Activated T-helper 17 cell treated with anti-CD3 and anti-CD28 coated beads, Interleukin-2, amount 50 U/mL, for 72 hours (primary cell): ENCODE measurements at places on chromosomes 5 and 9. TPM values are rescaled to one million over a fixed set of nuclear protein-coding genes. Genes with fewer than 3 reads are reported as not detected.
A peak's percentile ranks its signal among the peaks of the same experiment; 100 is the strongest.

The DCTN4 gene
- total RNA-seq, result 37.3 TPM

- no peaks in the 10 kb centered on the region for H3K27me3 ChIP-seq
- ATAC-seq, result no peak
Observed at GRCh38 chr9:99119976-99120655, 15.2 kb downstream of the TGFBR1 start.

The ZNF484 gene
- 17.0 TPM for total RNA-seq

The BARX1 gene
- not detected for total RNA-seq

The MLLT3 gene
- total RNA-seq, result 54.9 TPM

The IL13 gene
- total RNA-seq, result 2.4 TPM

The FSTL4 gene
- 0.24 TPM for total RNA-seq

The PCDHB5 gene
- not detected for total RNA-seq

The AK8 gene
- 0.66 TPM for total RNA-seq

The IL9 gene
- total RNA-seq, result 29.3 TPM

DNA sequence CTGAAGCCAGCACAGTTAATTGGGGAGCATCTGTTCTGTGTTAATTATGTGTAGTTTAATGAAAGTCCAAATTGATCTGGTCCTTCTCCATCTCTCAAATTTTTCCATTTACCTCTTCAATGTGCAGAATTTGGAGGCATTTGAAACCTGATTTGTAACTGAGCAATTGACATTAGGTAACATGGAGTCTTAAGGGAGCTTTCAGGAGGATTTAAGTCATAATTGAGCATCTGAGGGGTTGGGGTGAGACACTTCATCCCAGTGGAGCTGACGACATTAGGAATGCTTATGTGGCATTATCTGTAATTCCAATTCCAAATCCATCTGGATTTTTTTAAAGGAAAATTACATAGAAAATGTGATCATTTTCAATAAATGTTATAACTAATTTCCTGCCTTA, 1015.9 kb downstream of the TLE1 start:
- no peak overlapping the region for H3K4me3 ChIP-seq
- ATAC-seq, result no peak
- H3K27ac ChIP-seq, result no peak overlapping the region
- H3K27me3 ChIP-seq, result no peaks in the 10 kb centered on the region

The TMEM252 gene
- total RNA-seq, result not detected

DNA sequence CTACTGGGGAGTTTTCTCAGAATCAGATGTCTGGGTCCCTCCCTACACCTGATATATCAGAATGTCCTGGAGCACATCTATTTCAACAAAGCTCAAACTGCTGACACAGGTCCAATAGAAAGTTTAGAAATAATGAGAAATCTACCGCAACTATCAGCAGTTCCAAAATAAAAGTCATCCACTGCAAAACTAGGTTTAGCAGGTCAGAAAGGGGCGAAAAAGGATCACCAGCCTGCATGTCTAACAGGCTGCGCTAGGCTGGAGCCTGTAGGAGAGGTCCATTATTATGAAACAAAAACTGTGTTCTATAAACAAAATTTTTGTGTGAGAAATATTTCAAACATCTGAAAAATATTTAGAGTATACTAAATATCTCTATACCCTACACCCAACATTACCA, 84.1 kb upstream of the RNF38 start:
- no peak overlapping the region for H3K4me3 ChIP-seq
- no peak for ATAC-seq
- H3K27ac ChIP-seq, result peak overlapping the region; percentile 67

- no peak for ATAC-seq
- no peaks in the 10 kb centered on the region for H3K27me3 ChIP-seq
- peaks cover 17% of the 10 kb centered on the region for H3K4me1 ChIP-seq
- H3K27ac ChIP-seq, result peak overlapping the region; percentile 24
- no peak overlapping the region for H3K4me3 ChIP-seq
Observed at GRCh38 chr5:134143944-134144941, 29.8 kb downstream of the TCF7 start.

The HTR4 gene
- not detected for total RNA-seq

The CARD9 gene
- total RNA-seq, result 6.4 TPM

The PITX1 gene
- not detected for total RNA-seq

DNA sequence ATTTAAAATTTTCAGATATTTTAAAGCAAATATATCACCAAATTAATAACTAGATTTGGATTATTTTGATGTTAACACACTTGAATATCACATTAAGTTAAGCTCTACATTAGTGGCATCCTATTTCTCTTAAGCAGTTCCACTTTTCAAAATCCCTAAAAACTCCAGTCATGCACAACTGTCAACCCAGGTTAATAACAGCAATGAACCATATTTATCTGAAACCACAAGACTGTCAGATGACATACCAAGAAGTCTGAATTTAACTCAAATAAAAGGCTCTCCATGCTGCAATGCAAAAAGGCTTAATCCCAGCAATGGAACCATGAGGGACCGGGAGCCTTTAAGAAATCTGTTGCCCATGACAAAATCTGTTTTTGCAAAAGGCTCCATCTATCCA, 27.5 kb downstream of the FNIP1 start:
- ATAC-seq, result no peak
- H3K4me3 ChIP-seq, result no peak overlapping the region
- H3K27ac ChIP-seq, result no peak overlapping the region
- H3K36me3 ChIP-seq, result peaks cover 7% of the 10 kb centered on the region
- peaks cover 4% of the 10 kb centered on the region for H3K4me1 ChIP-seq

DNA sequence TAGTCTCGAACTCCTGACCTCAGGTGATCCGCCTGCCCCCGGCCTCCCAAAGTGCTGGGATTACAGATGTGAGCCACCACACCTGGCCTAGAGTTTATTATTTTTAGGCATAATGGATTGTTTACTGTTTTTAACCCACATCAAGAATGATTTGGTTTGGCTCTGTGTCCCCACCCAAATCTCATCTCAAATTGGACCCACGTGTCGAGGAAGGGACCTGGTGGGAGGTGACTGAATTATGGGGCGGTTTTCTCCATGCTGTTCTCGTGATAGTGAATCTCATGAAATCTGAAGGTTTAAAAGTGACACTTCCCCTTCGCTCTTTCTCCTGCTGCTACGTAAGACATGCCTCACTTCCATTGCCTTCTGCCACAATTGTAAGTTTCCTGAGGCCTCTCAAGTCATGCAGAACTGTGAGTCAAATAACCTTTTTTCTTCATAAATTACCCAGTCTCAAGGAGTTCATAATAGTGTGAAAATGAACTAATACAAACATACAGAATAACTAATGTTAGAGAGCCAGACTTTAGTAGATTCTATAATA, 88.2 kb downstream of the RICTOR start:
- no peak overlapping the region for H3K27ac ChIP-seq
- no peak for ATAC-seq
- peaks cover 9% of the 10 kb centered on the region for H3K4me1 ChIP-seq
- H3K4me3 ChIP-seq, result no peak overlapping the region
- H3K27me3 ChIP-seq, result no peaks in the 10 kb centered on the region
- H3K36me3 ChIP-seq, result peaks cover 78% of the 10 kb centered on the region

GRCh38 chr5:111517853-111518501, 5.6 kb upstream of the STARD4 start:
- peak overlapping the region; percentile 47 for H3K27ac ChIP-seq
- no peaks in the 10 kb centered on the region for H3K27me3 ChIP-seq
- H3K4me1 ChIP-seq, result peaks cover 3% of the 10 kb centered on the region
- no peaks in the 10 kb centered on the region for H3K36me3 ChIP-seq
- no peak for ATAC-seq

DNA sequence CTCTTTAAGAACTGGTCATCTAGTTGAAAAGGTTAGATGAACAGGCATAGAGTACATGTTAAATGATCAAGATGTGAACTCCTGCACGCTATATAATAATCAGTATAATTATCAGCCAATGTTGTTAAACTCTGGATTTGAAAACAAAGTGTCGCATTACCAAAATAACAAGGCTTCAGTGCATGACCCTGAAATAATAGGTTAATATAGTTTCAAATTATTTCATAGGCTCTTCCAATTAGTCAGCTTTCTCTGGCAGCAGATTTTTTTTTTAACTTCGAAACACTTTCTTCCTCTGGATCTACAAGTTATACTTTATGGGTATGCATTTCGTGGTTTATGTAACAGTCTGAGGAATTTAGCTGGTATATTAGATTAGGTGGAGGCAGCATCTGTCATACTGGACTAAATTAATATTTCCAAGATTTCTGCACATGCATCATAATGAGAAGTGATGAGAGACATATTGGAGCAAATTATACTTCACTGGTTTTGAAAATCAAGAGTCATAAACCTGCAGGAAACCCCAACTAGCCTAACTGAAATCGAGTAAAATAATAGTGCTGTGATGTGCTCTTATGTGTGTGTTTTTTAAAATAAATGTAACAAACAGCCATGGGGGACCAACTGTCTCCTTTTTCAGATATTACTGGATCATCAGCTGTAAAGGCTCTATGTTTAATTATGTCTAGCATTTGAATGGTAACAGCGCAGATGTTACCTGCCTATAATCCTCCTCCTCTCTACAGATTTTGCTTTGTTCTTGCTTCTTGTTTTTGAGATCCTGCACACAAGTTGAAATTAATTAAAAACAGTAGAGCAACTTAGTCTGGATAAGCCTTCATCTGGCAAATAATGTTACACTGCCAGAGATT, 85.9 kb upstream of the CKMT2 start:
- no peak for ATAC-seq
- peak overlapping the region; percentile 64 for H3K4me3 ChIP-seq
- H3K36me3 ChIP-seq, result peaks cover 5% of the 10 kb centered on the region
- peak overlapping the region; percentile 62 for H3K27ac ChIP-seq
- H3K4me1 ChIP-seq, result peaks cover 11% of the 10 kb centered on the region
- H3K27me3 ChIP-seq, result no peaks in the 10 kb centered on the region

- H3K4me1 ChIP-seq, result peaks cover 20% of the 10 kb centered on the region
- no peaks in the 10 kb centered on the region for H3K27me3 ChIP-seq
- peak overlapping the region; percentile 31 for H3K27ac ChIP-seq
- peak overlapping the region; percentile 34 for H3K4me3 ChIP-seq
- ATAC-seq, result peak; percentile 57
Observed at GRCh38 chr5:57302164-57302563, 128.3 kb downstream of the GPBP1 start.

- H3K36me3 ChIP-seq, result peaks cover 77% of the 10 kb centered on the region
- H3K4me3 ChIP-seq, result peak overlapping the region; percentile 91
- H3K27ac ChIP-seq, result peak overlapping the region; percentile 94
- no peaks in the 10 kb centered on the region for H3K27me3 ChIP-seq
- H3K4me1 ChIP-seq, result peaks cover 25% of the 10 kb centered on the region
Observed at GRCh38 chr9:120925535-120926396, 830 bp downstream of the TRAF1 start.

The SNCAIP gene
- not detected for total RNA-seq

DNA sequence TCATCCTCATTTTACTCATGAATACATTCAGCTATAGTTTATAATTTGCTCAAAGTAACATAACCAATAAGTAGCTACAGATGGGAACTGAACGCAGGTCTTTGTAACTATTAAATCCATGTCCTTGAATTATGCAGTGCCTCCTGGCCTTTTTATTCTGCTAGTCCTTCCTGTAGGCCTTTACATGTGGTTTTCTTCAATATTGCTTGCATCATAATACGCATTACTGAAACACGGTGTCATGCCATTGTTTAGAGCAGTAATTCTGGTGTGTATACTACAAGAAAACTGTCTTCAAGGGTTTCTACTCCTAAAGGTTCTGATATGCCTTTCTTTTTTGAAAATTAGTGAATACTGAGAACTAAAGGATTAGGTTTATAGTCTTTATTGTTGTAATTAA, 20.7 kb downstream of the CWC27 start:
- H3K27ac ChIP-seq, result no peak overlapping the region
- H3K27me3 ChIP-seq, result no peaks in the 10 kb centered on the region
- peaks cover 73% of the 10 kb centered on the region for H3K36me3 ChIP-seq
- H3K4me3 ChIP-seq, result no peak overlapping the region
- H3K4me1 ChIP-seq, result no peaks in the 10 kb centered on the region
- ATAC-seq, result no peak

The CCDC69 gene
- total RNA-seq, result 40.1 TPM

The EGR1 gene
- 77.6 TPM for total RNA-seq

The SPINK1 gene
- not detected for total RNA-seq

The MEIKIN gene
- not detected for total RNA-seq

The ANKRD20A1 gene
- total RNA-seq, result 9.6 TPM

GRCh38 chr9:129667850-129668249, 2.4 kb downstream of the PRRX2 start:
- no peaks in the 10 kb centered on the region for H3K4me1 ChIP-seq
- H3K27me3 ChIP-seq, result peaks cover 7% of the 10 kb centered on the region
- no peak for ATAC-seq
- H3K4me3 ChIP-seq, result no peak overlapping the region
- H3K27ac ChIP-seq, result no peak overlapping the region

DNA sequence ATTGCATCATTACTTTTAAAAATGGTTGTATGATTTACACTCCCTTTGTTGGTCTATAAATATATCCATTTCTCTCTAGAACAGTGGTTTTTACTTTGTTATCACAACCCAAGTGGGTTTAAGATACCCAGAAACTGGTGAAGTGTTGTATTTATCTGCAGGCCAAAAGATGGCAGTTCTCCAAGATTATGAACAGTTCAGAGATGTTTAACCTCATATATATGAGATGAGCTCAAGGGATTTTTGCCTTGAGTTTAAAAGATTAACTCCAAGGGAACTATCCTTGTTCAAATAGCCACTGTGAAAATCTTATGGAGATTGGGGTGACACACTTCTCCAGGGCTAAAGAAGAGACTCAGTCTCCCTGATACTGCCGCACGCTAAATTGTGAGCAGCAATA, 572.6 kb downstream of the TLE4 start:
- no peaks in the 10 kb centered on the region for H3K36me3 ChIP-seq
- no peaks in the 10 kb centered on the region for H3K4me1 ChIP-seq
- no peaks in the 10 kb centered on the region for H3K27me3 ChIP-seq

The RIOK2 gene
- 23.2 TPM for total RNA-seq

GRCh38 chr5:59299006-59299405, 594.5 kb downstream of the PDE4D start:
- no peaks in the 10 kb centered on the region for H3K36me3 ChIP-seq
- no peaks in the 10 kb centered on the region for H3K27me3 ChIP-seq
- no peak for ATAC-seq
- H3K4me3 ChIP-seq, result no peak overlapping the region
- H3K27ac ChIP-seq, result no peak overlapping the region
